Sigmoid colon (tissue), 7 donors: ENCODE measurements at places on chromosomes 5 and 9.

GRCh38 chr5:35694481-35694880, 76.8 kb downstream of the SPEF2 start:
- no peaks in the 10 kb centered on the region for H3K27me3 ChIP-seq
- no peak for DNase-seq
- H3K4me1 ChIP-seq = no peaks in the 10 kb centered on the region
- no peak overlapping the region for H3K27ac ChIP-seq
- H3K4me3 ChIP-seq = no peak overlapping the region

DNA sequence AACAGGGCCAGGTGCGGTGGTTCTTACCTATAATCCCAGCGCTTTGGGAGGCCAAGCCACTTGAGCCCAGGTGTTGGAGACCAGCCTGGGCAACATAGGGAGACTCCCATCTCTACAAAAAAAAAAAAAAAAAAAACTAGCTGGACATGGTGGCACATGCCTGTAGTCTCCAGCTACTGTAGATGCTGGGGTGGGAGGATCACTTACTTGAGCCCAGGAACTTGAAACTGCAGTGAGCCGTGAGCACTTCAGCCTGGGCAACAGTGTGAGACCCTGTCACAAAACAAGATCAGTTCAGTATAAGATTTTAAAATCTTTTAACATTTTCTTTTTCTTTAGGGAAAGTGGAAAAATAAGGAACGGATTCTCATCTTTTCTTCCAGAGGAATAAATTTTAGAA, 2.5 kb downstream of the BRIX1 start:
- DNase-seq = no peak
- H3K36me3 ChIP-seq = no peaks in the 10 kb centered on the region
- H3K27me3 ChIP-seq = no peaks in the 10 kb centered on the region
- peaks cover 31% of the 10 kb centered on the region for H3K4me1 ChIP-seq

- no peak overlapping the region for H3K4me3 ChIP-seq
- no peak overlapping the region for H3K27ac ChIP-seq
- no peaks in the 10 kb centered on the region for H3K4me1 ChIP-seq
- no peak for DNase-seq
Measured at GRCh38 chr5:17910318-17910717, 276.1 kb downstream of the TAF11L14 start.

DNA sequence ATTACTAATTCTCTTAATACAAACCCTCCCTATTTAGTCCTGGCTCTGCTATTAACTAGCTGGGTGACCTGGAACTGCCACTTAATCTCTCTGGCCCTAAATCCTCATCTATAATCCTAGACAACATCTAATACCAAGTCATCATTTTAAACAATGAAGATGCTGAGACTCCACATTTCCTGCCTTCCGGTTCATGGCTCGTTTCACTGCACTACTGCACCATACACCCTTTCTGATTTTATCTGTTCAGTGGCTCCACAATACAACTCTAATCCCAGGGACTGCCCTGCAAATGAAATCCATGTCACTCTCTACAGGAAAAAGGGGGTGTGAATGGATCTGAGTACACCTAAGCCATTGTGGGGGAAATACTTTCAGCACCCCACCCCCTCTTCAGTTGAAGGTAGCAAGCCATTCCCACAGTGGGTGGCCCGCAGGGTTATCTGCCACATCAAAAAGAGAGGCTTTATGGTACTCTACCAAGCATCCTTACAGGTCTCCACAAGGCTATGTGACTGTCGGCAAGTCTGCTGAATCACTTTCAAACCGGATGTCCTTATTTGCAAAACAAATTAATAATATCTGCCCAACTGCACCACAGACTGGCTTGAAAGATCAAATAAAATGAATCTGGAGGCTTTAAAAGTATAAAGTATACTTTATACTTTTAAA, 89.5 kb downstream of the EPB41L4A start:
- no peak for DNase-seq
- no peak overlapping the region for H3K4me3 ChIP-seq
- no peak overlapping the region for H3K27ac ChIP-seq
- no peaks in the 10 kb centered on the region for H3K27me3 ChIP-seq
- H3K36me3 ChIP-seq = no peaks in the 10 kb centered on the region
- no peaks in the 10 kb centered on the region for H3K4me1 ChIP-seq

- DNase-seq = no peak
- H3K4me3 ChIP-seq = no peak overlapping the region
- no peak overlapping the region for H3K27ac ChIP-seq
- no peaks in the 10 kb centered on the region for H3K36me3 ChIP-seq
Measured at GRCh38 chr5:53179691-53180090, 70.1 kb upstream of the MOCS2 start.

- no peak overlapping the region for H3K27ac ChIP-seq
- H3K4me1 ChIP-seq = peaks cover 29% of the 10 kb centered on the region
- H3K27me3 ChIP-seq = no peaks in the 10 kb centered on the region
- no peak for DNase-seq
- H3K4me3 ChIP-seq = no peak overlapping the region
Measured at GRCh38 chr5:147559749-147560148, 49.9 kb upstream of the DPYSL3 start.

DNA sequence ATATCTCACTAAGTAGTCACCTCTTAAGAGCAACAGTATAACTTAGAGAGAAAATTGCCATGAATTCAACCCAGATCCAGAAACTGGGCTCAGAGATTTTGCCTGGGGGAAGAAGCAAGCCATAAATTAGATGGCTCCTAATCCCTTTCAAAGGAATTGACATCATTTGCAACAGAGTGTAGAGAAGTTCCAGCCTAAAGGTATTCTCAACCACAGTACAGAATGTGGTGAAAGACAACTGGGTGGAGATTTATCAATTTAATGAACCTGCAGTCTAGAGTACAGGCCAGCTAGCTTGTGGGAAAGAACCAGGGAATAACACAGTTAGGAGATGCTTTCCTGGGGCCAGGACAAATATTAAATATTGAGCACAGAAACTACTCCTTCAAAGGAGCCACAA, 39.6 kb downstream of the CDKL3 start:
- H3K36me3 ChIP-seq = no peaks in the 10 kb centered on the region
- H3K27me3 ChIP-seq = no peaks in the 10 kb centered on the region
- DNase-seq = no peak
- H3K4me1 ChIP-seq = no peaks in the 10 kb centered on the region
- no peak overlapping the region for H3K4me3 ChIP-seq

GRCh38 chr9:8560560-8561525, 761.3 kb upstream of the DMAC1 start:
- no peak for DNase-seq
- no peak overlapping the region for H3K4me3 ChIP-seq
- no peaks in the 10 kb centered on the region for H3K4me1 ChIP-seq
- H3K36me3 ChIP-seq = no peaks in the 10 kb centered on the region

GRCh38 chr9:16619402-16619801, 251.1 kb downstream of the BNC2 start:
- peak overlapping the region; percentile 62 for H3K27ac ChIP-seq
- no peaks in the 10 kb centered on the region for H3K36me3 ChIP-seq
- no peak overlapping the region for H3K4me3 ChIP-seq
- H3K4me1 ChIP-seq = peaks cover 39% of the 10 kb centered on the region
- no peaks in the 10 kb centered on the region for H3K27me3 ChIP-seq

DNA sequence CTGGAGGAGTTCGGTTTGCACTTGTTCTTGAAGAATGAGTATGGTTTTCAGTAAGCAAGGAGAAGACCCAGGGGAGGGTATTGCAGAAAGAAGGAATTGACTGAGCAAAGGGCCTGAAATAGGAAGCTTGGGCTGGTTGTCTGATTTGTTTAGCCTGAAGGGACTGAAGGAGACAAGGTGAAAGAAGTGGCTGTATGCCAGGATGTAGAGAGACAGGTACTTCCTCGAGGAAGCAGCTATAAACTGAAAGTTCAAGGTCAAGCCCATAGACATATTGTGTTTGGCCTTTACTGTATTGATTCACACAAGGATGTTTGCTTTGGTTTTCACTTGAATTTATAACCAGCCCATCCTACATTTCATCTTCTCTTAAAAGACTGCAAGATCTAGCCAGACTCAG, 183.1 kb downstream of the PALM2AKAP2 start:
- H3K4me1 ChIP-seq = no peaks in the 10 kb centered on the region
- H3K36me3 ChIP-seq = no peaks in the 10 kb centered on the region
- DNase-seq = no peak
- no peak overlapping the region for H3K4me3 ChIP-seq

GRCh38 chr5:157650991-157651611, 1.1 kb downstream of the SOX30 start:
- peaks cover 10% of the 10 kb centered on the region for H3K4me1 ChIP-seq
- no peaks in the 10 kb centered on the region for H3K27me3 ChIP-seq
- no peaks in the 10 kb centered on the region for H3K36me3 ChIP-seq
- no peak for DNase-seq
- peak overlapping the region; percentile 45 for H3K4me3 ChIP-seq

DNA sequence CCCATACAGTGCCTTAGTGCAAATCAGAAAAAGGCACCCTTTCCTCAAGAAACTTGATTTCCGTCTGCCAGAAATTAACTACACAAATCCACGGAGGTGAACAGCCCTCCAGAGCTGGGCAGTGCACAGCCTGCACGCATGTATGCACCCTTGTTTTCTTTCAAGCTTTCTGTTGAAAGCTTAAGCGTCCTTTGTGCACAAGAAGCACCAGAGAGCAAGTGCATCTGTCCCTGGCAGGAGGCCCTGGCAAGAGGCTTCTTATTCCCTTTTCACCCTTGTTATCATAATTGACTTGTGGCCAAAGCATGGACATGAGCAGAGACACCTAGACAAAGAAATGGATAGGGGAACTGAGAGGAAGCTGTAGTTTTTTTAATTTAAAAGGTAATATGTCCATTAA, 47.4 kb upstream of the ATG10 start:
- no peak overlapping the region for H3K4me3 ChIP-seq
- H3K27me3 ChIP-seq = no peaks in the 10 kb centered on the region
- H3K4me1 ChIP-seq = no peaks in the 10 kb centered on the region
- H3K36me3 ChIP-seq = no peaks in the 10 kb centered on the region

DNA sequence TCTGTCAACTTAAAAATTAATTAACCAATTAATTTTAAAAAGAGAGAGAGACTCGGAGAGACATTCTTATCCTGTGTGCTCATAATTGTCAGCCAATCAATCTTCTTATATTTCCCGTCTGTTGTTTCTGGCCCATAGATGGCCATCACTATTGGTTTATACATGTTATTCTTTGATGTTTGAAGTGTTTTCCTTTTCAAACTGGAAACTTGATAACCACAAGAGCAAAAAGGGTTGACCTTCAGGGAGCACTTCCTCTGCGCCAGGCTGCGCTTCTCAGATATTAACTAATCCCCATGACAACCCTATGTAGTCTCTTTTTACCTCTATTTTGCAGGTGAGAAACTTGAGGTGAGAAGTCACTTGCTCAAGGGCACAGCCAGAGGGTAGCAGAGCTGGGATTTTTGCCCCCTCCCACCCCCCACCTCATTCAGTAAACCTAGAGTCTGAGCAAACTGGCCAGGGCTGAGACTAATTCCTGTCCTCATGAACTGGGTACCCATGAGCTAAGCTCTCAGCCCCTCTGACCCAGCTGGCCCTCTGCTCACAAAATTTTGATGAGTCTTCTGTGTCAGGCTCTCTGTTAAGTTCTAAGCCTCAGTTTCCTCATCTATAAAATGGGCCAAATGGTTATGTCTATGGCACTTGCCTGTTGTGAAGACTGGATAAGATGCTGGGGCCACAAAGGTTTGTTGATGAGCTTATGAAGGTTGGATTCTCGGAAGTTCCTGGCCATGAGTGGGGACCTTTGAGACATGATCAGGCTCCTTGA, 86.0 kb upstream of the SH3PXD2B start:
- H3K4me3 ChIP-seq = no peak overlapping the region
- DNase-seq = peak; percentile 37
- no peaks in the 10 kb centered on the region for H3K4me1 ChIP-seq
- H3K36me3 ChIP-seq = no peaks in the 10 kb centered on the region
- no peaks in the 10 kb centered on the region for H3K27me3 ChIP-seq

GRCh38 chr9:95065224-95065623, 252.3 kb downstream of the FANCC start:
- peak; percentile 80 for DNase-seq
- peaks cover 100% of the 10 kb centered on the region for H3K4me1 ChIP-seq
- peaks cover 51% of the 10 kb centered on the region for H3K36me3 ChIP-seq
- H3K4me3 ChIP-seq = no peak overlapping the region

- no peaks in the 10 kb centered on the region for H3K4me1 ChIP-seq
- H3K27me3 ChIP-seq = no peaks in the 10 kb centered on the region
- no peaks in the 10 kb centered on the region for H3K36me3 ChIP-seq
- no peak overlapping the region for H3K4me3 ChIP-seq
- no peak for DNase-seq
- peak overlapping the region; percentile 24 for H3K27ac ChIP-seq
Measured at GRCh38 chr5:127707209-127707608, 4.0 kb downstream of the CCDC192 start.

DNA sequence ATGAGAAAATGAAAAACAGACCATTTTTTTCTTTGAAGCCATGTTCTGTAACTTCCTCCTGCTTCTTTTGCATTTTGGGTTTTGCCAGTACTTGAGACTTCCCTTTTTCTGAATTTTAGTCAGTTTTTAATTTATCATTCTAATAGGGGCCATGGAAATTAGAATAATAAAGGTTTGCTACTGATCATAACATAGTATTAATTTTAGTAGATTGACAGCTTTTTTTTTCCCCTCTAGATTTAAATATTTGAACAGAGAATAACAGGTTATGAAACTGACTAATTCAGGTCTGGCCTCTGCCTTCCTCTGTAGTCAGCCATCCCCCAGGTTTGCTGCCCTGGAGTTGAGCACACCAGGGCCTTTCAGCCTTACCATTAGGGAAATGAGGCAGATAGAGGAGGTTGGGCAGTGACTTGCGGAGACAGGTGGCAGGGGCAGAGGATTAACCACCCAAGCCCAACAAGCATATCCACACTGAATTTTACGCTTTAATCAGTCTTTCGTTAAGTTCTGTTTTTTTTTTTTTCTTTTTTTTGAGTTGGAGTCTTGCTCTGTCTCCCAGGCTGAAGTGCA, 80.1 kb upstream of the TNFAIP8 start:
- DNase-seq = no peak
- H3K4me3 ChIP-seq = no peak overlapping the region
- H3K27ac ChIP-seq = no peak overlapping the region
- no peaks in the 10 kb centered on the region for H3K36me3 ChIP-seq

GRCh38 chr9:27460226-27461023, 63.7 kb upstream of the IFNK start:
- peak overlapping the region; percentile 41 for H3K27ac ChIP-seq
- DNase-seq = no peak
- peaks cover 1% of the 10 kb centered on the region for H3K36me3 ChIP-seq
- peaks cover 17% of the 10 kb centered on the region for H3K4me1 ChIP-seq
- H3K27me3 ChIP-seq = no peaks in the 10 kb centered on the region

DNA sequence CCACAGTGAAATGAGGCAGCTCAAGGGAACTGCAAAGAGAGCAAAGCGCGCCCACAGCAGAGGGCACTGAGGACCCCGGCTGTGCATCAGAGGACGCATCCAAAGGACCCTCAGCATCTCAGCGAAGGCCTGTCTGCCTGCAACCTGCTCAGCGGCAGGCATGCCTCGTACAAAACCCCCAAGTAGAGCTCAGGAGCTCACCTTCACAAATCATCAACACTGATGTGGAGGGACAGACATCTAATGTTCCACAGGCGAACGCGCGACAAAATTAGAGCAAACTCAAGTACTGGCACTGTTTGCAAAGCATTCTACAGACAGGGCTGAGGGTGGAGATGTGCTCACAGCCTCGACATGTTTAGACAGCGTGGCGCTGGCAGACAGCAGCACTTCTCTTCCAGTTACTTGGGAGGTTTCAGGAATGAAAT, 81.0 kb downstream of the DCP2 start:
- H3K4me3 ChIP-seq = no peak overlapping the region
- peaks cover 10% of the 10 kb centered on the region for H3K36me3 ChIP-seq
- no peaks in the 10 kb centered on the region for H3K4me1 ChIP-seq
- DNase-seq = no peak
- no peak overlapping the region for H3K27ac ChIP-seq
- no peaks in the 10 kb centered on the region for H3K27me3 ChIP-seq
